H9 (cell line): ENCODE measurements at places on chromosomes 16 and 17. TPM values are rescaled to one million over a fixed set of nuclear protein-coding genes. Genes with fewer than 3 reads are reported as not detected.

DNA sequence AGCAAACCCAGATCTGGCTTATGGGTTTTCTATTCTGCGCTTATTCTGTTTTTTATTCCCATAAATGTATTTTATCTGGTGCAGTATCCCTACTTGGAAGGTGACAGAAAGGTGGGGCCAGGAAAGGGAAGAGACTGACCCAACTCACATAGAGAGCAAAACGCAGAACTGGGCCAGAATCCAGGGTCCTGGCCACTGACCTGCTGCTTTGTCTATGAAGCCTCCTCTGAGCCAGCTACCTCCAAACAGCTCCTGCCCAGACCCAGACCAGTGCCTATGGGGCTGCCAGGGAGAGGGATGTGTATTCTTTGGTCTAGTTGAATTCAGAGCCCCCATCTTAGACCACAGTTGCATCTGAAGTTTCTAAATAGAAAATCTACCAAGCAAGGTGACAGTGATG is 36.4 kb upstream of the CES5A start:
- no peak for DNase-seq

DNA sequence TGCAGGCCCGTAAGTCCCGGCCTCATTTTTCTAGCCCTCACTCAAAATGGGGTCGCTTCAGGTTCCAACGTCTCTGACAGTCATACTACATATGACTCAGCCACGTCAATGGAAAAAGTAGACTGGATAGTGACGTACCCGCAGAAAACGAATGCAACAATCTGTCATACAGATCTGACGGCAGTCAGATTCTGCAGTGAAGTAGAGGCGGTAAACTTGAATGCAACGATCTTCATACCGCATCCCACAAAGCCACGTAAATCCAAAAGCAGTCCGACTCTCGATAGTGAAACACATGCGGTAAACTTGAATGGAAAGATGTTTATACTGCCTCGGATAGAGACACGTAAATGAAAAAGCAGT is 38.4 kb upstream of the ARL4D start:
- no peak for DNase-seq

DNA sequence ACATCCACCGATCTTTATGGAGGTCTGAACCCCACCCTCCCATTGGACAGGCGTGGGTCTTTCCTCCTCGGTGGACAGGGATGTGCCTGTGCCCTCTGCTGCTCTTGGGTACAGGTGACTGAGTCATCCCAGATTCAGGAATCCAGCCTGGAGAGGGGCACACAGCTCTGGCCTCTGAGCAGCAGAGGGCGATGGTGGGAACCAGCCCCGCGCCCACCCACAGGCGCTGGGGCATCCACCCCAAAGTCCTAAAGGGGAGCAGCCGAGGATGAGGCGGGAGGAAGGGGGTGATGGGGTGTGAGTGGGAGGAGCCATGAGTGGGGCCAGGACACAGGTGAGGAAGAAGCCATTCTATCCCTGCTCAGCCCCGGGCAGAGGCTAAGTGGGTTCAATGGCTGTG is 35.0 kb downstream of the ENGASE start:
- DNase-seq = peak; percentile 61

GRCh38 chr16:26762594-26762993 is 304.1 kb upstream of the C16orf82 start:
- peak; percentile 28 for DNase-seq

- DNase-seq = no peak
These were observed 206.0 kb downstream of the IRX3 start for GRCh38 chr16:54080524-54081008.

GRCh38 chr17:57257195-57257894 is 1.0 kb downstream of the MSI2 start:
- no peak for DNase-seq

DNA sequence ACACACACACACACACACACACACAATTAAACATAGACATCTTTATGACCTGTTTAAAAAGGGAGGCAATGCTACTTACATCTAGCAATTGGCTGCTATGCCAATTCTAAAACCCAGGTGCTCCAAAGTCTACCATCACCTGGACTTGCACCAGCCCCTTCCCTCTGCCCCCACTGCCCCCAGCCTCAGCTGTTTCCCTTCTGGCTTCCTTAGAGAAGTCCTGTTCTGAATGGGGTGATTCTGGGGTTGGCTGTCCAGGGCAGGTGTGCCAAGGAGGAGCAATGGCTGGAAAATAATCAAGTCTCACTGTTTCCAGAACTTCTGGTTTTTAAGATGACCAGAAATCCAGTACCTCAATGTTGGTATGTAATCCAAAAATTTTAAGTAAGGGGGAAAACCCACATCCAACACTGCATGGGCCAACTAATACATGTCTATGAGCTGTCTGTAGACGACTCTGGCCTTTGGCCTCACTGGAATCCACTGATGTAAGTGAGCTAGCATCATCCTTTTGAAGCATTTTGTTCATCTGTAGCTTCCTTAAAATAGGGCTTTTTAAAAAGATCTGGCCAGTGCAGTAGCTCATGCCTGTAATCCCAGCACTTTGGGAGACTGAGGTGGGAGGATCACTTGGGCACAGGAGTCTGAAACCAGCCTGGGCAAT is 2.1 kb downstream of the IFT20 start:
- no peak for DNase-seq

GRCh38 chr17:62866471-62866870 is 58.4 kb upstream of the MARCHF10 start:
- no peak for DNase-seq

The KRTAP4-1 gene
- total RNA-seq = not detected in 2 replicates

The HID1 gene
- 12.7 and 13.9 TPM in 2 replicates for total RNA-seq

The TBC1D28 gene
- 0.24 and 0.61 TPM in 2 replicates for total RNA-seq
